ENCODE measurements at places on chromosomes 7 and 10. TPM values are rescaled to one million over a fixed set of nuclear protein-coding genes. Genes with fewer than 3 reads are reported as not detected.

CCDC136 gene
- polyA plus RNA-seq = 19.7 TPM

NUPR2 gene
- not detected for polyA plus RNA-seq

GRCh38 chr7:103031781-103032180 lies 42.8 kb downstream of the FBXL13 start:
- no peak for DNase-seq

GRCh38 chr10:114987995-114988394 lies 50.0 kb downstream of the TRUB1 start:
- DNase-seq = peak; percentile 43
